ENCODE measurements at places on chromosomes 6 and 20.

- no peak for DNase-seq
Measured at GRCh38 chr20:2820084-2820895, 4.1 kb downstream of the TMEM239 start.

GRCh38 chr6:137637121-137637520 lies 142.9 kb upstream of the OLIG3 start:
- DNase-seq = no peak

- no peak for DNase-seq
Measured at GRCh38 chr20:57568088-57568896, 7.4 kb downstream of the PCK1 start.

GRCh38 chr20:32539026-32539816 lies 45.9 kb downstream of the NOL4L start:
- no peak for DNase-seq

DNA sequence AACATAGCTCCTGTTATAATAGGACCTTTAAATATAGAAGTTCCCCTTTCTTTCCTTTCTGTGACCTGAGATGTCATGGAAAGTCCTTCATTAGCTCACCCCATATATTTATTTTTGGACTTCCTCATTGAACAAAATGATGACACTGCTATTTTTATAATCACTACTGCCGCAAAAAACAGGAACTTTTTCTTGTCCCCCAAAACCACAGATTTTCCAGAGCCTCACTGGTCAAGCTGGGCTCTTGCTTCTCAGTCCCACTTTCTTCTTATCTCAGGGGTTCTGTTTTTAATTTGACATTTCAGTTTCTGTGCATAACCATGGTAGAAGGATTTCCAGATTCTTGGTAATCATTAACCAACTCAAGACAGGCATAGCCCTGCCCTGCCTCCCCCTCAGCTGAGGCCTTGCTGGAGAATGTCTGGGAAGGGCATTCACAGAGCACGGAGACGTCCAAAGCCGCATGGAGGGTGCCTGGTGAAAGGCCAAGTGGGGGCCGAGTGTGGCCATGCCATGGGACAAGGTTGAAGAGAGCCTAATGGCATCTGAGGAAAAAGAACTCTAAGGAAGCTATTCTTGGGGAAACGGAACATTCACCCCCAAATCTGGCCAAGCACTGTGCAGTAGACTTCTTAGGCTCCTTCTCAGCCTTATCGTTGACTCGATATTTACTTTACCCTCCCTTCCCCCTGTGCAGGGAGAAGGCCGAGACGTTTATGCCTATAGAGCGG lies 73.7 kb downstream of the EDN1 start:
- DNase-seq = no peak

- DNase-seq = no peak
Measured at GRCh38 chr20:16760431-16761304, 12.5 kb downstream of the OTOR start.

- no peak for DNase-seq
Measured at GRCh38 chr6:148835920-148836441, 89.2 kb downstream of the UST start.

DNA sequence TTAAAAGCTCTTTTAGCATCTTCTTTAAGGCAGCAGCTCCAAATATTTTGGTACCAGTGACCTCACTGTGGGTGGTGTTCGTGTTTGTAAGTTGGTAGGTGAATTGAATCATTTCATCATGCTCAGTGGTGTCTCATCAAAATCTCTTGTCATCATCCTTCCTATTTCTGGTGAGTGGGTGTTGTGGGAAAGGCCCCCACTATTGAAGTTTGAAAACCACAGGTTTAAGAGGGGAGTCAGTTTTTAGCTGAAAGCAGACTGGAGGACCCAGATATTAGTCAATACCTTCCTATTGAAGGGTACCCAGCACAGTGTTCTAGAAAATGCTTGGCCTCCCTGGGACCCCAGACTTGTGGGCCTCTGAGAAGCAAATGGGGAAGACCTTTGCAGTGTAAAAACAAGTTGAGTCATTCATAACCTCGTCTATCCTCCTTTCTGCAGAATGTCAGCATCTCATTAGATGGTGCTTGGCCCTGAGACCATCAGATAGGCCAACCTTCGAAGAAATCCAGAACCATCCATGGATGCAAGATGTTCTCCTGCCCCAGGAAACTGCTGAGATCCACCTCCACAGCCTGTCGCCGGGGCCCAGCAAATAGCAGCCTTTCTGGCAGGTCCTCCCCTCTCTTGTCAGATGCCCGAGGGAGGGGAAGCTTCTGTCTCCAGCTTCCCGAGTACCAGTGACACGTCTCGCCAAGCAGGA lies 3.7 kb downstream of the PIM1 start:
- DNase-seq = peak; percentile 14

GRCh38 chr6:156752666-156753301 lies 24.4 kb upstream of the ARID1B start:
- no peak for DNase-seq

- no peak for DNase-seq
Measured at GRCh38 chr6:107636486-107636885, 146.6 kb downstream of the SOBP start.

DNA sequence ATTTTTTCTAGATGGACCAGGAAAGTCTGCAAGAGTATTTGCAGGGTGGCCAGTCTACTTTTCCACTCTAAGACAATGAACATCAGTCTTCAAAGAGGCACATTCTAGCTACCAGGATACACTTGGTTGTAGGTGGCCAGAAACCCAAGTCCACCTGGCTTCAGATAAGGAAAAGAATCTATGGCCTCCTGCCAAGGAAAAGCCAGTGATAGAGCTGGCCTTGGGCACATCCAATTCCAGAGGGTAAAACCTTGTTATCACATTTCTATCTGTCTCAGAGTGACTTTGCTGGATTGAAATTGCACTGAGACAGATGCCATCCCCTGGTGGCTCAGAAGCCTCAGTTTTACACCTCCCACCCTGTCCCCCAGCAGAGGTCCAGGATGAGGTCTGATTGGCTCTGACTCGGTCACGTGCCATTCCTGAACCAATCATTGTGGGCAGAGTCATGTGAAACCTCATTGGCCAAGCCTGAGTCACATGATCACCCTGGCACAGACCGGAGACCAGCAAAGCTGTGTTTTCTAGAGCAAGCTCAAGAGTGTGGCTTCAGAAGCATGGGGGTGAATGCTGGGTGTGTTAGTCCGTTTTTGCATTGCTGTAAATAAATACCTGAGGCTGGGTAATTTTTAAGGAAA lies 497.4 kb upstream of the SULF2 start:
- no peak for DNase-seq

DNA sequence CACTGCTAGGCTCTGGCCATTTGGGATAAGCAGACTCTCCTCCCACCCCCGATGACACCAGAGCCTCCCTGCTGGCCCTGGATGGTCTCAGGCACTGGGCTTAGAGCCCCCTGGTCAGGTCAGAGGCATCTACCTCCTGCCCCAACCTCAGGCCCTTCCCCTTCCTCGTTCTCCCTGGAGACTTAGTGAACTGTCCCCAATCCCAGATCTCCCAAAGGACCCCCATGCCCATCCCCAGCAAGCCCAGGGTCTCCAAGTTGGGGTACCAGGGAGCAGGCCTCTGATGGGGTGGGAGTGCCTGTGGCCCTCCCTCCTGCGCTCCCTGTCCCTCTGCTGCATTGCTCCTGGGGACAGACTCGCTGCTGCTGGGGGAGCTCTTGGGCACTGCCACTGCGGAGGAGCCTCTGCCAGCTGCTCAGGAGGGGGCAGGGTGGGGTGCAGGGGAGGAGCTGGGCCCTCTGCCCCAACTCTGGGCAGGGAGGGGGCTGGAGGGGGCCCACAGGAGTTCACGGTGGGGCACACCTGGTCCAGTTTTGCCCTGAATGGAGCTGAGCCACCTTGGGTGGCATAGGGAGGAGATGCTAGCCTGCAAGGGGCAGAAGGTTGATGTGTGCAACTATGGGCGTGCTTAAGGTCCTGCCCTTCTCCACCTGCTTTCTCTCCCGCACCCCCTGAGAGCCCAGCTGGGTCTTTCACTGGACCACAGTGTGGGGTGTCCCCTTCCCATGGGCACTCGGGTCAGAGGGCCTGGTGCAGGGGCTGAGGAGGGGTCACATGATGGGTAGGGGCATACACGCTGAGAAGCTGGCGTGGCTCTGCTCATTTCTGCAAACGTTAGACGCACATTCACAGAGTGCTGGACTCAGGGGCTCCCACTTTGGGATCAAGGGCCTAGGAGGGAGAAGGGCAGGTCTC lies 40.4 kb downstream of the SPDEF start:
- peak; percentile 40 for DNase-seq

DNA sequence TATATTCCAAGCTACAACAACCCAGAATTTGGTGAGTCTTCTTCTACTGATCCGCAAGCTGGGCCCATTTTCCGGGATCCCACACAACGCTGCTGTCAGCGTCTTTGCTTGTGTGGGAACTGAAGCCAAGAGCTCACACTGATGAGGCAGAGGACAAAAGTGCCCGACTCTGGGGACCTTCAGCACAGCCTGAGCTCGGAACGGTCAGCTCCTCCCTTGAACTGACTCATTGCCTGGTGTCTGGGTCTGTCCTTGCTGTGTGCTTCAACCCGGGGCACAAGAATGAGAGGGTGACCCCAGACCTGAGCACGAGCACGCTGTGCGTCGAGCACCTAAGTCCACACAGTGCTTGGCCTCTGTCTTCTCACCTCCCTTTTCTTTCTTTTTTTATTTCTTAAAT lies 33.5 kb downstream of the DACT2 start:
- DNase-seq = no peak
